ENCODE measurements at places on chromosomes 1 and 21. TPM values are rescaled to one million over a fixed set of nuclear protein-coding genes. Genes with fewer than 3 reads are reported as not detected.

Gene CD2
- 3.6 TPM for polyA plus RNA-seq

DNA sequence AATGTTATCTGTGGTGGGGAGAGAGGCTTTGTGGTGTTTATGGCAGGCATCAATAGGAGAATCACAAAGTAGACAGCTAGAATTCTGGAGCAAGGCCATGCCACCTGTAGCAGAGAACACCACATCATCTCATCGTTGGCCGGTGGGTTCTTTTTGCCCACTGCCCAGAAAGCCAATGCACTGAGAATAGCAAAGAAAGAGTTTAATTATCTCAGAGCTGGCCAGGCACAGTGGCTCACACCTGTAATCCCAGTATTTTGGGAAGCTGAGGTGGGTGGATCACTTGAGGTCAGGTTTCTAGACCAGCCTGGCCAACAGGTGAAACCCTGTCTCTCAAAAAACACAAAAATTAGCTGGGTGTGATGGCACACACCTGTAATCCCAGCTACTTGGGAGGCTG, 99.2 kb upstream of the COG2 start:
- no peaks in the 10 kb centered on the region for H3K36me3 ChIP-seq
- no peak overlapping the region for H3K4me3 ChIP-seq
- H3K4me1 ChIP-seq = no peaks in the 10 kb centered on the region
- no peaks in the 10 kb centered on the region for H3K27me3 ChIP-seq
- no peak overlapping the region for H3K27ac ChIP-seq
- no peak for DNase-seq

DNA sequence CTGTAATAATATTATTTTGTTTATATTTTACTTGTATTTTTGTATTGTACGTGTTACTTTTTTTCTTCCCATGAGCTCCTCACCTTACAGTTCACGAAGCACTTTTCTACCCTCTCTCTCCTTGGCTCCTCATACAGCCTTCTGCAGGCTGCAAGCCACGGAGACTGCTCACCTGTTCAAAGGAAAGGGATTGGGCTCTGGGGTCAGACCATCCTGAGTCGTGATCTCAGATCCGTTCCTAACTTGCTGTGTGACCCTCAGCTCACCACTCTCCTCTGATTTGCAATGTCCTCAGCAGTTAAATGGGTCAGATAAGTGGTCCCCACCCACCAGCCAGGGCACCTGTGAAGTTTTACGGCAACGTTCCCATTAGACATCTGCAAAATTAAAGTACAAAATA, 54.1 kb downstream of the VWA5B1 start:
- H3K27me3 ChIP-seq = no peaks in the 10 kb centered on the region
- DNase-seq = no peak
- no peaks in the 10 kb centered on the region for H3K36me3 ChIP-seq
- no peaks in the 10 kb centered on the region for H3K4me1 ChIP-seq

DNA sequence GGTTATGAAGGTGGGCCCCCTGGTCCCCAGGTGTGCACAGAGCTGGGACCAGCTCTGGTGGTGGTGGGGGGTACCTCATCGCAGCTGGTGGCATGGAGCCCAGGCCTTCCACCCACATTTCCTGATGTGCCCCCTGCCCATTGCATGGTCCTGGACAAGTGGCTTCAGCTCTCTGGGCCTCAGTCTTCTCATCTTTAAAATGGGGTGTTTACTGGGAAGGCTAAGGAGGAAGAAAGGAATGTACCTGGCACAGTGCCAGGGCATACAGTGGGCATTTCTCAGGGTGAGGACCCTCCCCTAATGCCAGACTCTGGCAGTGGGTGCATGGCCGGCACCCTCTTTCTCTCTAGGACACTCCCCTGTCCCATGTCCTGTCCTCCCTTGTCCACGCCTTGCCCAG, 7.5 kb downstream of the CLCNKB start:
- no peak overlapping the region for H3K4me3 ChIP-seq
- DNase-seq = no peak
- peaks cover 8% of the 10 kb centered on the region for H3K4me1 ChIP-seq
- no peaks in the 10 kb centered on the region for H3K36me3 ChIP-seq
- peaks cover 2% of the 10 kb centered on the region for H3K27me3 ChIP-seq
- no peak overlapping the region for H3K27ac ChIP-seq

- DNase-seq = no peak
- H3K27ac ChIP-seq = no peak overlapping the region
- no peaks in the 10 kb centered on the region for H3K27me3 ChIP-seq
- H3K36me3 ChIP-seq = no peaks in the 10 kb centered on the region
- H3K4me1 ChIP-seq = no peaks in the 10 kb centered on the region
Measured at GRCh38 chr1:218851586-218851985, 322.1 kb upstream of the LYPLAL1 start.

Gene WLS
- polyA plus RNA-seq = 11.2 TPM

DNA sequence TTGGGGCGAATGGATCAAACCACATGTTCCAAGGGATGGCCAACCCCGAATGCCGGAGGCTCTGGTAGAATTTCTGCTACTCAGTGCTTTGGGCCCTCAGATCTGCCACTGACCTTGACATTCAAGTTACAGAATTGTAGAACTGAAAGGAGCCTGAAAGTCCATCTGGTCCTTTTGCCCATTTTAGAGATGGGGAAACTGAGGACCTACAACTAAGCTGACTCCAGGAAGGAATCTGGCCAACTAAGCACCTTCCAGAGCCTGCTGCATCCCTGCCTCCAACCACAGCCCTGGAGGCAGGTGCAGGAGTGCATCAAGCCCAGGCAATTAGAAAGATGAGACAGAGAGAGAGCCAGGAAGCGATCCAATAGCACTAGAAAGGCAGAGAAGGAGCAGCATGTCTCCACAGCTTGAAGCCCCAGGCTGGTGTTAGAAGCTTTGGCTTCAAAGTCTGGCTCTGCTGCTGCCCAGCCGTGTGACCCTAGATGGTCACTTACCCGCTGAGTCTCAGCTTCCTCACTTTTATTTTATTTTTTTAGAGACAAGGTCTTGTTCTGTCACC, 1.3 kb upstream of the CTRC start:
- H3K4me3 ChIP-seq = no peak overlapping the region
- no peak for DNase-seq
- no peaks in the 10 kb centered on the region for H3K27me3 ChIP-seq
- H3K36me3 ChIP-seq = no peaks in the 10 kb centered on the region

DNA sequence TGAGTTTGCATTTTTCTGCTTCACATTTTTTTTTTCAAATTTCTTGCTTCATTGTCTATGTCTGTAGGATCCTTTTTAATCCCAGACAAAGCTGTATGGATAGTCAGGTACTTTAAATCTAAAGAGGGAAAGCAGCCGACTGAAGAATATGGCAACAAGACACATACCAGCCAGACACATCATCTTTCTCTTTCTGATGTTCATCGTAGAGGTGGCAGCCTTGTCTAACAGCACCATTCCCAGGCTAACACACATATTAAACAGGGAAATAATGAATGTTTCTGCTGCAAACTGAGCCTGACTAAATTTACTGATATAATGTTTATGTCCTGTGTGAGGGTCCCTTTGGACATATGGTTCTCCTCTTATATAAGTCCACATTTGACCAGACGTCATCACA, 3.7 kb upstream of the TEKT2 start:
- H3K27me3 ChIP-seq = no peaks in the 10 kb centered on the region
- no peak overlapping the region for H3K4me3 ChIP-seq
- no peaks in the 10 kb centered on the region for H3K36me3 ChIP-seq
- no peak overlapping the region for H3K27ac ChIP-seq

Gene RGS7
- not detected for polyA plus RNA-seq

DNA sequence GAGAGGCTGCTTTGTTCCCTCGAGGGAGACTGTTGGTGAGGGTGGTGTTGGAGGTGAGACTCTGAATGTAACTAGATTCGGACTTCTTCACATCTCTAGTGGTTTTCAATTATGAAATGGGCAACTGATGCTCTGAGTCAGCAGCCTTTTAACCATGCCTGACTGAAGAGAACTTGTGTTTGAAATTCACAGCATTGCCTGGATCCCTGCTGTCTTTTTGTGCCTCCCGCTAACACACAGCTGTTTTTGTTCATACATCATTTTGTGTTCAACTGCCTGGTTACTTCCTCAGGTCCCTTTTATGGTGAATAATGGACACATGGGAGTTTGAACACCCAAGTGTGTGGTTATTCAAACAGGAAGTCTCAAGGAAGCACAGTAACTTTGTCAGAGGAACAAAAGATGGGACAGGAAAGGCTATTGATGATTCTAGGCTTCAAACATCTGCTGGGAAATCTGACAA, 16.8 kb downstream of the LAMC1 start:
- H3K27me3 ChIP-seq = no peaks in the 10 kb centered on the region
- no peak overlapping the region for H3K4me3 ChIP-seq

DNA sequence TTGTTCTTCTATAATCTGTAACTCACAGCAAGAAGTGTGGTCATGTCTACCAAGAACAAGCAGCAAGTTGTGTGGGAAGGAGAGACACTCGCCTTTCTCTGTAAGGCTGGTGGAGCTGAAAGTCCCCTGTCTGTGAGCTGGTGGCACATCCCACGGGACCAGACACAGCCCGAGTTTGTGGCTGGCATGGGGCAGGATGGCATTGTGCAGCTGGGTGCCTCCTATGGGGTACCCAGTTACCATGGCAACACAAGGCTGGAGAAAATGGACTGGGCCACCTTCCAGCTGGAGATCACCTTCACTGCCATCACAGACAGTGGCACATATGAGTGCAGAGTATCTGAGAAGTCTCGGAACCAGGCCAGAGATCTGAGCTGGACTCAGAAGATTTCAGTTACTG, 15.5 kb downstream of the CD101 start:
- H3K27me3 ChIP-seq = no peaks in the 10 kb centered on the region
- no peak for DNase-seq
- peaks cover 6% of the 10 kb centered on the region for H3K4me1 ChIP-seq
- H3K4me3 ChIP-seq = no peak overlapping the region
- H3K27ac ChIP-seq = no peak overlapping the region
- peaks cover 79% of the 10 kb centered on the region for H3K36me3 ChIP-seq

GRCh38 chr1:119312500-119312899, 56.1 kb upstream of the HAO2 start:
- no peaks in the 10 kb centered on the region for H3K36me3 ChIP-seq
- no peak overlapping the region for H3K4me3 ChIP-seq
- H3K27me3 ChIP-seq = peaks cover 2% of the 10 kb centered on the region
- H3K4me1 ChIP-seq = no peaks in the 10 kb centered on the region
- H3K27ac ChIP-seq = no peak overlapping the region

DNA sequence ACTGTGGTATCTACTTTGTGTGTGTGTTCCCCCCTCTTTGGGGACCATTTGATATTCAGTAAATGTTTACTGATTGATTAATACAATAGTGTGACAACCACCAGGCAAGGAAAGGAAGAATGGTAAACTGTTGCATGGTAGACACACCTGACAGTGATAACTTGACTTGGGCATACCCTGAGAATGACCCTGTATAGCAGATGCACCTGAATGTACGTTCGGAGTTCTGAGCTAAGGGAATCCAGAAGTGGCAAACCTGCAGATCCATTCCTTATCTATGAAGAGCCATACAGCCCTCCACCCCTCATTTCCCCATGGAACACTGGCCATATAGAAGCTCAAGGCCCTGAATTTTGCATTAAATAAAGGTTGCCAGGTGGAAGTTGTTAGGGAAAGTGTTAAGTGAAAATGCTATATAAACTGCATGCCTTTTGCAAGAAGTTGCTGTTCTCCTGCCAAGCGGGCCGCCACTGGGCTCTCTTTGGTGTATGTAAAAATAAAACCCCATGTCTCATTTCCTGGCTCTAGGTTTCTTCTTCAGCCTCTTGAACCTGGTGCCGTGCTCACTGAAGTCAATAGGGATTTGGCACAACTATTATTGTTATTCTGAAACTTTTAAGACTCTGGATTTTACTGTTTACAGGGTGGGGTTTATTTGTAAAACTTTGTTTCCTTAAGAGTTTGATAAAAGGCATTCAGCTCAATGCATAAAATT, 32.6 kb upstream of the DENND1B start:
- no peaks in the 10 kb centered on the region for H3K27me3 ChIP-seq
- no peak overlapping the region for H3K27ac ChIP-seq
- no peaks in the 10 kb centered on the region for H3K4me1 ChIP-seq
- no peak overlapping the region for H3K4me3 ChIP-seq
- DNase-seq = no peak

Gene CASQ1
- 0.09 TPM for polyA plus RNA-seq

DNA sequence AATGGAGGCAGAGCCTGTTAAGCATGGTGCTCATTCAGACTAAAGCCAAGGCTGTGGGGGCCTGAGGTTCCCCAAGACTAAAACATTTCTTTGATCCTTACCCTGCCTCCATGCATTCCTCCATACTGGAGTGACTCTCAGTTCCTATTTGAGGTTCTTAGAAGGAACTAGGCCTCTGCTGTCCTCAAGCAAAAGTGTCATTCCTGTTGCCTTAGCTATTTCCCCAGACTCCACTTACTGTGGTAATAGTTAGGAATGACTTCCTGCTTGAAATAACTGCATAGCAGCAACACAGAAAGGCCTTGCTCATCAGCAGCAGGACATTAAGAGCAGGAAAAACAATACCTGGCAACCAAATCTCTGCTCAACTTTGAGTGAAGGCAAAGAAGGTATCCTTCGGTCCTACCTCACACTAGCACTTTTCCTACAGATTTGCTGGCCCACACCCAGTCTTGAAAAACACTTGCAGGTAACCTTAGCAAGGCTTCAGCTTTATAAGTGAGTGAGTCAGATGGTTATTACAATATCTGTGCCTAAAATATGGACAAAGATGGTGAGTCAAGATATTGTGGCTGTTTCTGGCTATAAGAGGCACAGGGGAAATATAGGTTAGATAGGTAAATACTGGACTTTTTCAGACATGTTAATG, 14.8 kb downstream of the LRRC41 start:
- H3K27me3 ChIP-seq = no peaks in the 10 kb centered on the region
- peaks cover 37% of the 10 kb centered on the region for H3K36me3 ChIP-seq
- no peak for DNase-seq
- no peak overlapping the region for H3K27ac ChIP-seq
- H3K4me1 ChIP-seq = no peaks in the 10 kb centered on the region

DNA sequence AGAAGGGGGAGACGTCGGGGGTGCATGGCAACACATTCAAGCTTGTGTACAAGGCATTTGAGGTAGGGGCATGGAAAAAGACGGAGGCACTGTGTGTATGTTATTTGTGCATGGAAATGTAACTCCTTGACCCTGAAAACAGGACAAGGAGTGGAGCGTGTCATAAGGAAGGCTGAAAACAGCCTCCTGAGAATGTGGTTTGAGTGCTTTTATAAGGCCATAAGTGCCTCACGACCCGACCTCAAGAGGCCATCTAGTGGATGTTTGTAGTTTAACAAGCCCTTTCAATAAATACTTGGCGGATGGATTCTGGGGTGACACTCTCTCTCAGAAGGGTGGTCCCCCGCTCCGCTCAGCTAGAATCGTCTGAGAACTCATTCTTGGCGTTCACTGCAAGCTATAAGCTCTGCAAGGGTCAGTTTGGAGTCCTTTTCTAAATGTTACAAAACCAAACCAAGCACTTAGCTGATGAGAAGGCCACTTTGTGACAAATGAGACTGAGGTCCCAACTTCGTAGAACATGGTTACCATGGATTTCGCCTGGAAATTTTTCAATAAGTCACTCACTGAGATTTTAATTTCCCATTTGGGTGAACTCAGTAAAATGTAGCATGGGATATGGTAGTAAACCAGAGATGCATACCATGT, 38.8 kb upstream of the CLCA4 start:
- H3K27ac ChIP-seq = no peak overlapping the region
- H3K27me3 ChIP-seq = no peaks in the 10 kb centered on the region
- no peaks in the 10 kb centered on the region for H3K36me3 ChIP-seq

All from CD14-positive monocyte (primary cell).